ENCODE measurements at places on chromosomes 11 and 22. TPM values are rescaled to one million over a fixed set of nuclear protein-coding genes. Genes with fewer than 3 reads are reported as not detected.

DNA sequence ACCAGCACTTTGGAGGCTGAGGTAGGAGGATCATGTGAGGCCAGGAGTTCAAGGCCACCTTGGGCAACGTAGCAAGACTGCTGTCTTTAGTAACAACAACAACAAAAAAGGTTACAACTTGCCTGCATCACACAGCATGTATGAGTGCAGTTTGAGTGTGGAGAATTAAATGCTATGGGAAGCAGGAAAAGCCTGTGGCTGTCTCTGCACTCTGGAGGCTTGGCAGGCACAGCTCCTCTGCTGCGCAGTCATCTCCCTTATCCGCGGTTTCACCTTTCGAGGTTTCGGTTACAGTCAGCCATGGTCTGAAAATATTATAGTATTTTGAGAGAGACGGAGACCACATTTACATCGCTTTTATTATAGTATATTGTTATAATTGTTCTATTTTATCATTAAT, 2.9 kb downstream of the MICAL2 start:
- H3K4me1 ChIP-seq = peaks cover 5% of the 10 kb centered on the region
- no peaks in the 10 kb centered on the region for H3K27me3 ChIP-seq
- no peaks in the 10 kb centered on the region for H3K36me3 ChIP-seq
- H3K4me3 ChIP-seq = no peak overlapping the region

DNA sequence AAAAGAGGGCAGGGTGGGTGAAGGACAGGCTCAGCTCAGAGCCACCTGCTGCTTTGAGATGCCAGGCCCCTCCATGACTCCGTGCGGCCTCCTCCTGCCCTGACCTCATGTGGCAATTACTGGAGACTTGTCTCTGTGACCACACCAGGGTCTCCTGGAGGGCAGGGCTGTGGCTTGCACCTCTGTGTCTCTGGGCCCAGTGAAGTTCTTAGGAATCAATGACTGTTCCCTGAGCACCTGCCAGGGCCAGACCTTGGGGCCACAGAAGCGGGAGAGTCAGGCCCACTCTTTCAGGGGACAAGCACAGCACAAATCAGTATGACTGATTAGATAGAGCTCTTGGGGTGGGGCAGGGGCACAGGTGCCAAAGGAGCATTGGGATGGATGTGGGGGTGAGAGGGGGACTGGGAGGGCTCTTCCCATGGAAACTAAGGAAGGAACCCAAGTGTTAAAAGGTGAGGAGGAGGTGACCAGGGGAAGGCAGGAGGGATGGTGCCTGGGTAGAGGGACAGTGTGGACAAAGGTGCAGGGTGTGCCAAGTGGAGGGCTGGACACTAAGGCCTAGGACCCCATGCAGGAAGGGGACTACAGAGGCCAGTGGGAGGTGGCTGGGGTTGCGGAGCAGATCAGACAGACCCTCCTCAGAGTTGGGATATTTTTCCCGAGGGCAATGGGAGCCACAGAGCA, 77.3 kb upstream of the SHISAL1 start:
- no peak overlapping the region for H3K27ac ChIP-seq
- H3K4me1 ChIP-seq = no peaks in the 10 kb centered on the region
- no peak for DNase-seq
- H3K4me3 ChIP-seq = no peak overlapping the region

GRCh38 chr22:36722055-36722454, 18.5 kb upstream of the CACNG2 start:
- no peaks in the 10 kb centered on the region for H3K27me3 ChIP-seq
- H3K27ac ChIP-seq = no peak overlapping the region

- no peaks in the 10 kb centered on the region for H3K4me1 ChIP-seq
- DNase-seq = no peak
These were observed 276.6 kb upstream of the CADM1 start for GRCh38 chr11:115780646-115781362.

- H3K4me1 ChIP-seq = peaks cover 4% of the 10 kb centered on the region
- no peak for DNase-seq
- H3K36me3 ChIP-seq = no peaks in the 10 kb centered on the region
- peak overlapping the region; percentile 22 for H3K4me3 ChIP-seq
- no peaks in the 10 kb centered on the region for H3K27me3 ChIP-seq
These were observed 13.3 kb upstream of the CACNA1I start for GRCh38 chr22:39556970-39557841.

GRCh38 chr11:103097279-103097678, 5.3 kb upstream of the DCUN1D5 start:
- H3K27ac ChIP-seq = no peak overlapping the region
- peaks cover 6% of the 10 kb centered on the region for H3K4me1 ChIP-seq
- no peaks in the 10 kb centered on the region for H3K36me3 ChIP-seq
- H3K27me3 ChIP-seq = peaks cover 4% of the 10 kb centered on the region

DNA sequence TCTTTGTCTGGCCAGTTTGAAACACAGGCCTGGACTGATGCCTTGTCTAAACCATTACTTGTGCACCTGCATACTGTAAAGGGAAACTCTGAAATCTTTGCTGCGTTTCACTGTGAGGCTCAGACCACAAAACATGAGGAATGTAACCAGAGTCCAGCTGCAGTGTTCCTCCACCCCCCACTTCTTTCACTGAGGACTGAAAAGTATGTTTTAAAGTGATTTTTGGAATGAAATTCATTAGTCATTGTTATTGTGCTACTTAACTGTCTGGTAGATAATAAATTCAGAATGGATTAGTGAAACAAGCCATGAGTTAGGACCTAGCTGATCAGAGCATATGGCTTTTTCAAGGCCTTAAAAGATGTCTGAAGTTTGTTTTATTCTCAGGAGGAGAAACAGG, 181.2 kb downstream of the WNT11 start:
- H3K4me3 ChIP-seq = no peak overlapping the region
- H3K27me3 ChIP-seq = no peaks in the 10 kb centered on the region
- H3K27ac ChIP-seq = no peak overlapping the region
- DNase-seq = no peak

DNA sequence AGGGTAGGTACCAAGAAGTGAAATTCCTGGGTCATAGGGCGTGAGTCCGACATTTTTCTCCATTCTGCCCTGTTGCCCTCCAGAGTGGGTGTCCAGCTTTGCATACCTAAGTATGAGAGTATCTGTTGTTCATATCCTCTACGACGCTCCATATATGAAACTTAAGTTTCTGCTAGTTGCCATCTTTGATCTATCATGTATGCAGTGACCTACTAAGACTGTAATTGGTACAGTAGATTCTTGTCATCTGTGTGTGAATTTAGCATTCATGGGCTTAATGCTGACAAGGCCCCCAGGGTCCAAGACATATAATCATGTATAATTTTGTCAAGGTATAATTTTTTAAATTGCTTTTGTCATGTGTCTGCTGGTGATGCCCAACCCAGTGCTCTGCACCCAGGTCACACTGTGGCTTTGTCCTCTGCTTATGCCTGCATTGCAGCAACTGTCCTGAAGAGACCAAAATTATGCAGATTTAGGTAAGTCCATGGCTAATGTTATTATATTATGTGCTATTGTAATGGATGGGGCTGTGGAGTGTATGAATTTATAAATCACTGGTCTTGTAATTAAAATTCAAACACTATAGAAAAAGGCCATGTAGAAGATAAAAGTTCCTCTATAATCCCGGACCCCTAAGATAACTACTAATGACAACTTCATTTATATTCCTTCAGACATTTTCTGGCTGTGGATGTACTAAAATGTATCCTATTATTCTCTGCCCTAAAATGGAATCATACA, 12.2 kb downstream of the NEAT1 start:
- peak overlapping the region; percentile 72 for H3K27ac ChIP-seq
- no peaks in the 10 kb centered on the region for H3K27me3 ChIP-seq
- no peaks in the 10 kb centered on the region for H3K4me1 ChIP-seq
- peaks cover 30% of the 10 kb centered on the region for H3K36me3 ChIP-seq

DNA sequence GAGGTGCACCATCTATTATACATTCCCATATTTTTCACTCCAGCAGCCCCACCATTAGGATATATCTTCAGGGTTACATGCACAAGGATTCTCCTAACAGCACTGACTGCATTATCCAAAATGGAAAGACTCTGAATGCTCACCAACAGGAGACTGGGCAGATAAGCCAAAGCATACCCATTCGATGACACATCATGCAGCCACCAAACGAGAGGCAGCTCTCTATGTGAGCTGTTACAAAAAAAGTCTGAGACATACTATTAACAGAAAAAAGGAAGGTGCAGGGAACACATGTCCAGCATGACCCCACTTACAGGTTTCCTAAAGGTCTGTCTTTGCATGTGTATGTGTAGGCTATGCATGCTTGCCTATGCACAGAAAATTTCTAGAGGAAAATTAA, 12.4 kb upstream of the SERPIND1 start:
- H3K4me3 ChIP-seq = no peak overlapping the region
- H3K27me3 ChIP-seq = no peaks in the 10 kb centered on the region
- H3K36me3 ChIP-seq = peaks cover 30% of the 10 kb centered on the region
- H3K27ac ChIP-seq = no peak overlapping the region

- H3K4me1 ChIP-seq = peaks cover 2% of the 10 kb centered on the region
- no peaks in the 10 kb centered on the region for H3K27me3 ChIP-seq
- peaks cover 11% of the 10 kb centered on the region for H3K36me3 ChIP-seq
- H3K27ac ChIP-seq = peak overlapping the region; percentile 87
These were observed 442 bp downstream of the COPB1 start for GRCh38 chr11:14499178-14499559.

GRCh38 chr22:17842386-17842785, 68.1 kb upstream of the BID start:
- H3K4me1 ChIP-seq = peaks cover 47% of the 10 kb centered on the region
- no peaks in the 10 kb centered on the region for H3K27me3 ChIP-seq
- H3K27ac ChIP-seq = peak overlapping the region; percentile 85

DNA sequence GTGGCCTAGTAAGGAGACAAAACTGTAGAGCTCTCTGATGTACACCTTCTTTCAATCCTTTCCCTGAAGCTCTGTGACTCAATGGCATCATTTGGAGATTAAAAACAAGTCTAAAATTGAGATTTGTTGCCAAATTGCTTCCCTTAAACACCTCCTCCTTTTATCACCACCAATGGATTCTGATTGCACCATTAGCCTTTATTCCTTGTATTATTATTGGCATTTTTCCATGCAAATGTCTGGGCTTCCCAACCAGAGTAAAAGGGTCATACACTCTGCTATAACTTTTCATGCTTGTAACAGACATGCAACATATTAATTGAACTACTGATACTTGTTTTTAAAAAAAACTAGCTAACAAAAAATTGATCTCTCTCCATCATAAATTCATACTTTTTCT, 124.2 kb downstream of the CCDC34 start:
- no peak for DNase-seq
- no peaks in the 10 kb centered on the region for H3K4me1 ChIP-seq
- no peaks in the 10 kb centered on the region for H3K36me3 ChIP-seq
- H3K27ac ChIP-seq = no peak overlapping the region

DNA sequence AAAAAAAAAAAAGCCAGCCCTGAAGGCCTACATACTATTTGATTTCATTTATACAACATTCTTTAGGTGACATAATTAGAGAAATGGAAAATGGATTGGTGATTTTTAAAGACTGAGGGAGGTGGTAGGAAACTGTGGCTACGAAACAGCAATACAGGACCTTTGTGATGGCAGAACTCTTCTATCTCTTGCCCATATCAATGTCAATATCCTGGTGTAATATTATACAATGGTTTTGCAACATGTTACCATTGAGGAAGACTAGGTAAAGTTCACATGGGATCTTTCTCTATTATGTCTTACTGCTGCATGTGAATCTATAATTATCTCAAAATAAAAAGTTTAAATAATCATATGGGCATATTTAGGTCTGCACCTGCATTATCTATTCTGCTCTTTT, 371.2 kb downstream of the ETS1 start:
- H3K4me3 ChIP-seq = no peak overlapping the region
- no peak overlapping the region for H3K27ac ChIP-seq
- H3K36me3 ChIP-seq = no peaks in the 10 kb centered on the region
- DNase-seq = no peak

DNA sequence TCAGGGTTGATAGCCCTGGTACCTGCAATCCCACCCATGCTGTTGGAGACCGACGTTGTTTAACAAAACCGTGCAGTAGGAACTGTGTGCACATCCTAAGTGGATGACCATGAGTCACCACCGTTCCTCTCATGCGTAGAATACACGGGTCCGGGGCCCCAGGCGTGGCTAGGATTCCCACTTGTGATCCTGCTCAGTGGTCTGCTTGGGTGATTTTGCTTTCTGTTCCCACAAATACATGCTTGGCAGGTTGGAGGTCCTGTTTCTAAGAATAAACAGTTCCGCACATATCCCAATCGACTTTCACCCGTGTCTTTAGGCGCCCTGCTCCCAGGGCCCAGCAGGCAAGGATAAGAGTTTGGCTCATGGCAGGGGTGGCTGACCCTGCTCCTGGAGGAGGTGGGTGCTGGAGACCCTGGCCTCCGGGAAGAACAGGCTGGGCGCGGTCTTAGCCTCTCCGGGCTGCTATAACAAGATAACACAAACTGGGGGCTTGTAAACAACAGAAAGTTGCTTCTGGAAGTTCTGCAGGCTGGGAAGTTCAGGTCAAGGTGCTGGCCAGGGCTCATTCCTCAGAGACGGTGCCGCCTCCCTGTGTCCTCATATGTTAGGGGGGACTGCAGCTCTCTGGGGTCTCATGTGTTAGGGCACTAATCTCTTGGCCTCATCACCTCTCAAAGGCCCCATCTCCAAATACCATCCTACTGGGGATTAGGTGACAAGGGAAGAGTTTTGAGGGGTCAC, 1028.3 kb downstream of the BRD1 start:
- no peak overlapping the region for H3K4me3 ChIP-seq
- no peaks in the 10 kb centered on the region for H3K4me1 ChIP-seq
- H3K27me3 ChIP-seq = no peaks in the 10 kb centered on the region
- H3K36me3 ChIP-seq = no peaks in the 10 kb centered on the region

DNA sequence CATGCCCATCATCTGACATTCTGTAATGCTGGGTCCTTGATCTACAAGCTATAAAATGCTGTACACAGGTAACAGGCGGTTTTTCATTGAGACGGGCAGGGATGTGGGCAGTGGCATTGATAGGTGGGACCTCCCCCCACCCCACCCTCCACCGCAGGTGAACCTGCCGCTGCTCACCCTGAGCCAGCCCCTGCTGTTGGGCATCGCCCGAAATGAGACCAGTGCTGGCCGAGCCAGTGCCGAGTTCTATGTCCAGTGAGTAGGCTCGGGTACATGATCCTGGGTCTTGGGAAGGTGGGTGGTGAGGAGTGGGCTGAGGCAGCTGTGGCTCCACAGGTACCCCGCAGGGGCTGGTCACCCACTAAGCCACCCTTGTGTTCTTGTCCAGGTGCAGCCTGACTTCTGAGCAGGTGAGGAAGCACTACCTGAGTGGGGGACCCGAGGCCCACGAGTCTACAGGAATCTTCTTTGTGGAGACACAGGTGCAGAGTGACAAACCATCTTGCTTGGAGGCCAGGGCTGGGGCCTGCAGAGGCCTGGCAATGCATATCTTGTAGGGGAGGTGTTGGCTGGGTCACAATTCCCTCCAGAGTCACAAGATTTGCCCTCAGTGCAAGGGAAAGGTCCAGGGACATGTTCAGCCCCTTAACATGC, 1.1 kb upstream of the DNAJC4 start:
- no peak for DNase-seq
- no peaks in the 10 kb centered on the region for H3K36me3 ChIP-seq
- H3K27me3 ChIP-seq = no peaks in the 10 kb centered on the region
- H3K4me1 ChIP-seq = peaks cover 51% of the 10 kb centered on the region
- no peak overlapping the region for H3K4me3 ChIP-seq

RIBC2 gene
- total RNA-seq = not detected

CYB5R2 gene
- total RNA-seq = 0.19 TPM

UPK3A gene
- total RNA-seq = 0.42 TPM

CARD18 gene
- total RNA-seq = not detected

TRPM5 gene
- not detected for total RNA-seq

Measured in liver (tissue), 10 donors.